Activated naive CD8-positive, alpha-beta T cell treated with anti-CD3 and anti-CD28 coated beads for 36 hours (primary cell): ENCODE measurements at places on chromosomes 13 and 19. TPM values are rescaled to one million over a fixed set of nuclear protein-coding genes. Genes with fewer than 3 reads are reported as not detected.

The KIR2DL1 gene
- not detected for total RNA-seq

The CGB1 gene
- not detected for total RNA-seq

The PGLYRP2 gene
- not detected for total RNA-seq

The ZSCAN4 gene
- total RNA-seq, result 0.14 TPM

The TTYH1 gene
- 1.8 TPM for total RNA-seq

The ZNF285 gene
- 1.8 TPM for total RNA-seq

The NPAS1 gene
- 0.52 TPM for total RNA-seq

The LGALS4 gene
- total RNA-seq, result 0.56 TPM

The PSG6 gene
- not detected for total RNA-seq

The SCN1B gene
- total RNA-seq, result 0.98 TPM

The CCNE1 gene
- 38.4 TPM for total RNA-seq

The EXOC3L2 gene
- not detected for total RNA-seq

GRCh38 chr13:113916330-113916815 lies 52.5 kb upstream of the GAS6 start:
- DNase-seq, result no peak

- DNase-seq, result no peak
Measured at GRCh38 chr13:93674337-93674755, 447.7 kb downstream of the GPC6 start.

DNA sequence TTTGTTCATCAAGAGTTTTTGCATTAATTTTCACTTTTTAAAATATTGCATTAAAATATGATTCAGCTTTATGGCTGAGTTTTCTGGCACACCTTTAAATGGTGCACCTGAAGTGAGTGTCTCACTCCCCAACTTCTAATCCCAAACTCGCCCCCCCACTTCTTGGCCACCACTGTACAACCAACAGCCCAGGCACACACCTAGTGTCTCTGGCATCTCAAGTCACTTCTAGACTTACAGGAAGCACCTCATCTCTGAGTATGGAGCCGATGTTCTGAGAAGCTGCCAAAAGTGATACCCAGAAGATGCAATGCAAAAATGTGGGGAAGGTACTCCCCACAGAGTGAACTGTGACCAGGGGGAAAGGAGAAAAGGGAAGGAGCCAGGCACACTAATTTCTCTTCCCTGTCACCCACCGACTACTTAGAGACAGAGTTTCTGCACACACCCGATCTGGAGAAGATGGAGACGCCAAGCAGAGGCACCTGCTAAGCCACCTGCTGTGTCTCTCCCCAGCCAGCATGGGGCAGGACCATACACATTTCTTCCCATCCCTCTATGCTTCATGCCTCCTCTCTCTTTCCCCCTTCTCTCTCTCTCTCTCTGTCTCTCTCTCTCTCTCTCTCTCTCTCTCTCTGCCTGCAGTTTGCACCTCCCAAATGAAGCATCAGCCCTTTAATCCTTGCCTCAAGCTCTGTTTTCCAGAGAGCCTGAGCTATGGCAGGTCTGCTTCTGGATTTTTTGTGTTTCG lies 155.3 kb upstream of the ZNF507 start:
- no peak for DNase-seq

DNA sequence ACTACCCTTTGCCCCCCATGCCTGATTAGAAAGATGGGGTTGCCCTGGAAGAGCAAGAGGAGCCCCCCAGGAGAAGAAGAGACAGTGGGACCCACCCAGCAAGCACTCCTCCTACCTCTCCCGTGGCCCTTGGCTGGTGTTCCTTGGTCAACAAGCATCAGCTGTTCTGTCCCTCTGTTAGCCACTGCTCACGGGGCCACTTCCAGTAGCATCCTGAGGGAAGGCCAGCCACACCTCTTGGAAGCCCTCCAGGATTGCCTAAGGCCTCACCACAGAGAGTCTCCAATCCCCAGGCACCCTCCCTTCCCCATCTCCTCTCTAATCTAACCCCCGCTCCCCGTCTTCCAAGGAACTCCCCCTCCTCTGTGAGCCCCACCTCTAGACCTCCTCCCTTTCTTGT lies 15.1 kb upstream of the DPP9 start:
- DNase-seq, result no peak

GRCh38 chr13:33261387-33262061 lies 24.0 kb downstream of the STARD13 start:
- no peak for DNase-seq

- peak; percentile 4 for DNase-seq
Measured at GRCh38 chr13:89695343-89696257, 1651.9 kb upstream of the MIR17HG start.

DNA sequence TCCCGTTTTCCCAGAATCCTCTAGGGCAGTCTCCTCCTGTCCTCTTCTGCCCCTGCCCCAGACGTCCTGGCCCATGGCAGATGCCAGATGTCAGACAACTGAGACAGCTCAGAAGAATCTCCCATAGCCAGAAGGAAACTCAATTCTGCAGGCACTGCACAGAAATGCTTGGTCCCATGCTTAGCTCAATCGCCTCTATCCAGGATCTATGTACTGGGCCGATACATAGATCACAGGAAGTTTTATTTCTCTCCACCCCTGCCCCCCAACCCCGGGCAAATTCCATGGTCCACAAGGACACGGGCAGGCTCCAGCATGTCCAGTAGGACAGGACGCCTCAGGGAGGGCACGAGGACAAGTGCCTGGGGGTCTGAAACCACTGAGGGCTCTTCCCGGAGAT lies 4.8 kb downstream of the MBD3 start:
- no peak for DNase-seq

DNA sequence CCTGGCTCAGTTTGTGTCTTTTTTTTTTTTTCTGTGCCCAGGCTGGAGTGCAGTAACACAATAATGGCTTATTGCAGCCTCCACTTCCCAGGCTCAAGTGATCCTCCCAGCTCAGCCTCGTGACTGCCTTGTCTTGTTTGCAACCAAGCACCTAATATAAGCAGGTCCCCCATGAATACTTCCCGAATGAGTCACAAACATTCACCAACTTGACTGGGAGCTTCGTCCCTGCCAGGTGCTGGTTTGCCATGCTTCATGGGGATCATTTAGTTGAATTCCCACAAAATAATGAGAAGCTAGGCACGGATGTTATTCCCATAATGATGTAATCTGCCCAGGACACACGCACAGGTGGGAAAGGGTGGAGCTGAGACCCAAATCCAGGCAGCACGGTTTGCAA lies 176.5 kb downstream of the CACNA1A start:
- DNase-seq, result no peak

DNA sequence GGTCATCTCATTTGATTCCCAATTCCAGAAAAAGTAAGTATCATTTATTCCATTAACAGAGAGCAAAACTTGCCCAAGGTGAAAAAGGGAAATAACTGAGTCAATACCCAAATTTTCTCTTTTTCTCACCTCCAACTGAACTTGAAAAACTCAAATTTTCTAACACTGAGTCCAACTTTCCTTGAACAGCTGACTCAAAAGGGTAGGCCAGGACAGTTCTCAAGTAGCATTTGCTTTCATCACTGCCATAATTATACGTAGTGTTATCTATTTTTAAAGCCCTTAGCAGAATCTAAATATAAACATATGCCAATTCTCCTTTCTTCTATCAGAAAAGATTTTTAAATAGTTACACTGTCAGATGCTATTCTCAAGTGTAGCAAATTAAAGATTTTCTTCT lies 3.5 kb downstream of the N4BP2L2 start:
- no peak for DNase-seq

DNA sequence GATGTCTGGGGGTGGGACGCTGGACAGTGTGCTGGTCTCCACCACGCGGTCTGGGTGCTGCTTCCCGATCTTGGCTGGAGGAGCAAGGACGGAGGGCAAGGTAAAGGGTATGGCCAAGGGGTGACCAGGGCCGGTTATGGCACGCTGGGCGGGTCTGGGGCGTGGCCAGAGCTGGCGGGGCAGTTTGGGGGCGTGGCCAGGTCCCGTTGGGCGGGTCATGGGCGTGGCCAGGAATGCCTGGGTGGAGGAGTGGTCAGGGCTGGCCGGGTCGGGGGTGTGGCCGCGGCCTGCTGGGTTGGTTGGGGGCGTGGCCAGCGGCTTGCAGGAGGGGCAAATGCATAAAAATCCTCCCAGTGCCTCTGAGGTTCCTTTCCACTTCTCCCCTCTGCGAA lies 19.2 kb downstream of the GPX4 start:
- peak; percentile 67 for DNase-seq

DNA sequence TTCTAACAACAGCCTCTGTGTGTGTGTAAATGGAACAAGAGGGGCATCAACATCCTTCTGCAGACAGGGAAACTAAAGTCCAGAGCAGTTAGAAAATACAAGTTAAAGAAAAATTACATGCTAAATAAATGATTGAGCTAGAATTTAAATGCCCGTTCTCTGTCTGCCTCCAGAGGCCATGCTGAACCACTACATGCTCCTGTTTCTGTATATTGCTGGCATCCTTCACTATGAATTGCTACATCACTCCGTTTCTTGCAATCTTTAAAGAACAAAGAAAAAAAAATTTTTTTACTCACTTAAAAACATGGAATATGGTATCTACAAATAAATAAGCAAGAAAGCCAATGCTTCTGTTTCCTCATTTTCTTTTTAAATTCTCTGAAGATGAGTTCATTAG lies 47.9 kb downstream of the DCT start:
- no peak for DNase-seq

- DNase-seq, result no peak
Measured at GRCh38 chr19:18507727-18508440, 14.0 kb downstream of the ELL start.

GRCh38 chr19:10712754-10713153 lies 5.1 kb upstream of the DNM2 start:
- DNase-seq, result no peak

DNA sequence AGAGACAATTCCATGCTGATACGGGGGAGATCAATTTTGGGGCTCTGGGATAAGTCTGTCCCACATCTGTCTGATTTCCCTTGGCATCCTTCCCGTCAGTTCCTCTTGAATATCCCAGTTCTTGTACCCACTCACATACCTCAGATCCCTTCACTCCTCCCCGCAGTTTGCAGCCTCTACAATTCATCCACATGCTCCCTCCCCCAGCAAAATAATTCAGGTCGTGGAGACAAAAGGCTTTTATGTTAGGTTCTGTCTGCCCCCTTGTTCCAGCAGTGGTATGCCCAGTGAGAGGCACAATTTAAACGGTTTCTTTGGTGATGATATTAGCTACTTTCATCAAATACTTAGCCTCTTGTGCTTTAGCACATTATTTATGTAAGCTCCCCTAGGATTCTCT lies 9.6 kb downstream of the RPS16 start:
- DNase-seq, result no peak

- peak; percentile 79 for DNase-seq
Measured at GRCh38 chr19:19540715-19541515, 2.9 kb downstream of the CILP2 start.

GRCh38 chr19:18915639-18916038 lies 3.5 kb downstream of the COPE start:
- peak; percentile 44 for DNase-seq

DNA sequence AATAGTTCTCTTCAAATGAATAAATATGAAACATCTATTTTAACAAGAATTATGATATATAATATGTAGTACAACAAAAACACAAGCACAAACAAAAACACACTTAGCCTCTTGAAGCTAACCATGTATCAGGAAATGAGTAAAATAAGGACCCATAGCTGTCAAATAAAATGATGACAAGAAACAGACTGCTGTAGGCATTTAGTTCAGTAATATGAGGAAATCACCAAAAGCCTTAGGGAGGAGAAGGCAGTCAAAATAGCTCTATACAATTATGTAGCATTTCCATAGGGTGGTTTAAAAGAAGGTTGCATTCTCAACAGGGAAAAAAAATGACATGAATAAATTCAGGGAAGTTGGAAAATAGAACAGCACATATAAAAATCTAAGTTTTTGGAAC lies 163.4 kb downstream of the PCDH20 start:
- no peak for DNase-seq

- DNase-seq, result no peak
Measured at GRCh38 chr13:106072014-106072413, 463.4 kb downstream of the EFNB2 start.
